ENCODE measurements at places on chromosomes 6 and 20. TPM values are rescaled to one million over a fixed set of nuclear protein-coding genes. Genes with fewer than 3 reads are reported as not detected.

DNA sequence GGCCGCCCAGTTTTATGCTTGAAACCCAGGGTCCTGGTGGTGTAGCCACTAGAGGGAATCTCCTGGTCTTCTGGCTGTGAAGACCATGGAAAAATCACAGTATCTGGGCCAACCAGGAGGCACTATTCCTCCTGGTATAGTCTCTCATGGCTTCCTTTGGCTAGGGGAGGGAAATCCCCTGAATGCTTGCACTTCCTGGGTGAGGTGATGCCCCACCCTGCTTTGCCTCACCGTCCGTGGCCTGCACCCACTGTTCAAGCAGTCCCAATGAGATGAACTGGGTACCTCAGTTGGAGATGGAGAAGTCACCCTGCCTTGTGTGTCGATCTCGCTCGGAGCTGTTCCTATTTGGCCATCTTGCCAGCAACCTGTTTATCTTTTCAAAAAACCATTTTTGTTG is 10.1 kb upstream of the ZNF337 start:
- DNase-seq, result no peak

- DNase-seq, result peak; percentile 12
Observed at GRCh38 chr20:38601216-38602184, at the start of gene ARHGAP40. TSS of gene ARHGAP40 (plus strand) at chr20:38601809.

GRCh38 chr6:69631552-69632346 is 165.1 kb downstream of the LMBRD1 start:
- no peak for DNase-seq

DNA sequence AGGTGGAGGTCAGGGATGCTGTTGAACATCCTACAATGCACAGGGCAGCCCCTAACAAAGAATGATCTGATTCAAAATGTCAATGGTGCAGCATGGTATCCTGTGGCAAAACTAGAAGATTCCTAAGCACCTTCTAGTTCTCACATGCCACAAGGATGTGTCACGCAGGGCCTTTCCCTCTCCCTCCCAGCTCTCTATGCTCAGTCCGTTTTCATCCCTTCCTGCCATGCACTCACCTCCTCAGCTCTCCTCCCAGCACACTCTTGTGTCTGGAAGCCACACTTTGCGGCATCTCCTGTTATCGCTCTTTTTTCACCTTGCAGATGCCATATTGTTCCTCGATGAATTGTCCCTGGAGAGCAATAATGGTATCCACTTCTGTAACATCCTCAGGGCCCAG is 263.4 kb downstream of the CDC5L start:
- DNase-seq, result no peak

DNA sequence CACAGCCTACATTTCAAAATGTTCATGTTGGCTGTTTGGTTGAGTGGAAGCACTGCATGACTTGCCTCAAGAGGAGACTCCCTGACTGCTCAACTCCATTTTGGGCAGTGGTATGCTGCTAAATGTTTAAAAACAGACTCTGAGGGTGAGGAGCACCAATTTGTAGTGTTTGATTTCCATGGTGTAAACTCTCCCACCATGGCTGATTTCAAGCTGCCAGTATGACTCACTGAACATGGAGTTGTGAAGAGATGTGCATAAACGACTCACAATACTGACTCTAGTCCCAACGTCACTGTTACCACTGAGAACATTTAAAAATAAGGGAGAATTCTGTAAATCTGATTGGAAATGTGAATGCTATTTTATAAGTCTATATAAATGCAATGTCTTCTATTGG is 70.4 kb downstream of the BACH2 start:
- DNase-seq, result no peak

F13A1 gene
- total RNA-seq, result 0.02 TPM

Data from NCI-H460 (cell line).